ENCODE measurements at places on chromosomes 6 and 20.

DNA sequence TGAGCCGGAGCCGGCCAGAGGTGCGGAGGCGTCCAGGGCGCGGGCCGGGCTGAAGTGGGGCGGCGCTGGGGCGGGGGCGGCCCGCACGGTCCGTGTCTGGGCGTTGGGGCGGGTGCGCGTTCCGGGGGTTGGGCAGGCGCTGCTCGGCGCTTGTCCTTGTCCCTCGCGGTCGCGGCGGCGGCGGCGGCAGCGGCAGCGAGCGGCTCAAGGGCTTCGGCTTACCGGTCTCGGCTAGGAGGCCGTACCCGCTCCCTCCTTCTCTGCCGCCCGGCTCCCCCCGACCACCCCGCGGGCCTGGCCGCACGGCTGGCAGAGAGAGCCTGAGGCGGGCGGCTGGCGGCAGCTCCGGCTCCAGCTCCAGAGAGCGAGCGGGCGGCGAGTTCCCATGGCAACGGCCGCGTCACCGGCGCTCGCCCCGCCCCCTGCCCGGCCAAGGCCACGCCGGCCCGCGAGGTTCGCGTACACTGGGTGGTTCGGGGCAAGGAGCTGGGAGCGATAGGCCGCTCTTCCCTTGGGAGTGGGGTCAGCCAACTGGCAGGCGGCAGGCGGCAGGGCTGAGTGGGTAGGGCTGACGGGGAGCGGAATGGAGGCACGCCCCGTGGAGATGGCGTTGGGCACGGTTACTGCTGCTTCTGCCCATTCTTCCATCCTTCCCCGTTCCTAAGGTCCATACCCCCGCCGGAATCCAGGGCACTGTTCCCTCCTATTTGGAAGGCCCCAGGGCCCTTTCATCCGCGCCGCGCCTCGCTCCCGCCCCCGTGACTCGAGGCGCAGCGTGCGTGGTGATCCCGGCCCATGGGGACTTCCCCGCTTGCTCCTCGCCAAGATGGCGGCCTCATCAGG, at the start of gene LRRC73:
TSS of gene LRRC73 (minus strand) at position 363 of the 843 bp plus-strand sequence. CDS start 561 bp downstream, outside the sequence.
- DNase-seq: peak; percentile 96

GRCh38 chr6:33105916-33106871, 30.4 kb downstream of the HLA-DPB1 start:
- no peak for DNase-seq

DNA sequence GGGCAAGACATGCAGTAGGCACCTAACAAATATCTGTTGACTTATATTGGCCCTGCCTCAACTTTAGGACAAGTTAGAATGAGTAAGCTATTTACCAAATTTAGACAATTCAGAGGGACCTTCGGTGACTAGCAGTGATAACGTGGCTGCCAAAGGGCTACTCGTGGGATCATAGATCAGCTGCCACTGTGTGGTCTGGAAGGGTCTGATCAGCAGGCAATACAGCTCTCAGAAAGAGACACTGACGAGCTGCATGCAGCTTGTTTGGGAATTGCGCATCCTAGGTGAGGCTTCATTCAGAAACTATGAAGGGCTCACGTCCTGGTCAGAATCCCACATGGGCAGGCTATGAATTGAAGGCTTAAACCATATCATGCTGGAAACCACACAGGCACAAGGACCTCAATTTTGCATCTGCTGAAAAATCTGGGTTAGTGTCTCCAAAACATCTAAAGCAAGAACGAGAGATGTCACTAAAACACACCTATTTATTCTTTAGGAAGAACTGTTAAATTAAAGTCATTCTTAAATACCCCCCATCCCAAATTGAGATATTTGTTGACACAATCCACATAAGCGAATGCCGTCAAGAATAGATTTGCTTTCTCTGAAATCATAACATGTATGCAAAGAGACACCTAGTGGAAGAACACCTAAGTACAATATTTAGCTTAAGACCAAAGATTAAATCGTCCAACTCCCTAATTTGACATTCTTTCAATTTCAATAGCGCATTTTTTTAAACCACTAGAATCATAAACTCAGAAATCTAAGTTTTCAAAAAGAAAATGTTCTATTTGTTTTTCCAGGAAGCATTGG, 79.6 kb downstream of the IPCEF1 start:
- peak; percentile 75 for DNase-seq

- DNase-seq: no peak
Measured at GRCh38 chr6:117072781-117073180, 192.6 kb upstream of the VGLL2 start.

- DNase-seq: peak; percentile 48
Measured at GRCh38 chr20:1341561-1342265, 12.8 kb upstream of the SDCBP2 start.

- DNase-seq: no peak
Measured at GRCh38 chr20:7806831-7807230, 133.4 kb downstream of the HAO1 start.

DNA sequence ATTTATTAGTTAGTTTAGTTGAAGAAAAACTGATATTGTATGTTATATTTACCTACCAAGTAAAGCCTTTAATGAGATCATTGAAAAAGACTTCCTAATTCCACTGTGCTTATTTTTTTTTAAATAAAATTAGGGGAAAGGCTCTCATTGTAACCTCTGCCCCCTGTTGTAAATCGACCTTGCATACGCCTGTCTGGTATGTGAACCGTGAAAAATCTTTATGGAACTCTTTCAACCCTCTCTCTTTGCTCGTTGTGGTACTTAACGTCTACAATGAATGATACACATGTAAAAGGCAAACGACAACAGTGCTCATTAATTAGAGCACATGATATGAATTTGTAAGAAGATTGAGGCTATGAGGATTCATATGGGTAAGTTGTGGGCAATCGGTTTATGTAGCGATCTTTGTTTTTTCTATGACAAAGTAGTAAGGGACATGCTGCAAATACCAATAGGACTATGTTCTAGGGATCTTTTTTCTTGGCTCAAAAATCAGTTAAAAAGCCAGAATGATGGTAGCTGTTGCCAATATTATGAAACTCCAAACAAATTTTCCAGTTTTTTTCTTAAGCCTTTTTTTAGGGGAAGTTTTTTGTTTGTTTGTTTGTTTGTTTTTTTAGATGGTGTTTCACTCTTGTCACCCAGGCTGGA, 119.0 kb upstream of the MCHR2 start:
- DNase-seq: no peak

DNA sequence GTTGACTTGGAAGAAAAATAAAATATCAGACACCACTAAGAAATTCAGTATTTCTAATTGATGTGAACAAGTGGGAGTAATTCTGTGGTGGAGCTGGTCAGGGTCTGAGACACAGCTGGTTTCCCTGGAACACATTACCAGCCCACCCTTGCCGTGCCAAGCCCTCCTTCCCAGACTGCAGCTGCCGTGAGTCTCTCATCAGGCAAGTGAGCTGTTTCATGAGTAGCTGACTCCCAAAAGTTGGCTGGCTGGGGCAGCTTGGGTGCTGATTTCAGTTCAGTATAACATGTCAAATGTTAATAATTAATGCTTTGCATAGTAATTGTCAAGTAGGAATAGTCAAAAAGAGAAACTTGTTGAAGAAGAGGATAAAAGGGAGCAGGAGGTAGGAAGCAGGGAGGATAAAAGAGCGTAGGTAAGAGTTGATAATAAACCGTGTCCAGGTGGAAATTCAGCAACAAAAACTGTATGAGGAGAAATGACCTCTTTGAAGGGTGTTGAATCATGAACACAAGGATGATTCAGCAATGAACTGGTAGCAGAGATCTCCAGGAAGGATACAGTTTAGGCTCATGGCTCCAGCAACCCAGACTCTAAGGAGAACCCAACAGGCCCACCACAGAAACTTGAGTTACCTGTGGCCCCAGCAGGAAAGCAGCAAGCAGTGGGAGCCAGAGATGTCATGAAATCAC, 110.9 kb upstream of the SSTR4 start:
- no peak for DNase-seq

- DNase-seq: no peak
Measured at GRCh38 chr6:75219263-75219662, 13.4 kb upstream of the COL12A1 start.

GRCh38 chr6:138092686-138093085, 14.5 kb downstream of the PERP start:
- DNase-seq: no peak

GRCh38 chr20:56843386-56843785, 214.3 kb downstream of the TFAP2C start:
- DNase-seq: no peak

DNA sequence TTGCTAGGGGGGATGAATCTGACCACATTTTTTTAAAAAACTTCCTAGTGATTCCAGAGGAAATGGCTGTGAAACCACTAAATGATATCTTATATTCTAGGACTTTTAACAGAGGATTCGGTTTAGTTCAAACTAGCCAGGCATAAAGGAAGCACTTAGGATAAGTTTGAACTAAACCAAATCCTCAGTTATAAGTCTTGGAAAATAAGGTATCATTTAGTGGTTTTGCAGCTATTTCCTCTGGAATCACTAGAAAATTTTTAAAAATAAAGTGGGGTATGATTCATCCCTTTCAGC, 327.9 kb upstream of the QKI start:
- no peak for DNase-seq

- DNase-seq: no peak
Measured at GRCh38 chr6:11824986-11825385, 46.4 kb upstream of the ADTRP start.

DNA sequence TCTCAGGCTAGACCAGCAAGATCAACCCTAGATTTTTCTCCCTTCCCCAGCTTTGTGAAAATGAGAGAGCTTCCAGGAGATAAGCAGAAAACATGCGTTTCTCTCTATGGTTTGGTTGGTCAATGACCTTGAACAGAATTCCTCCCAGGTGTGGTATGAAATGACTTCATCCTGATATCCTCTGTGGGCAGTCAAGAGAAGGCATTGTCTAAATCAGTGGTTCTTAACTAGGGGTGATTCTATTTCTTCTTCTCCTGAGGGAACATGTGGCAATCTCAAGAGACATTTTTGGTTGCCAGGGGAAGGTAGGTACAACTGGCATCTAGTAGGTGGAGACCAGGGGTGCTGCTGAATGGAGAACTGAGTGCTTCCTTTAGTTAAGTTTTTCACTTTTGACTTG, 12.4 kb downstream of the IFT52 start:
- DNase-seq: no peak

DNA sequence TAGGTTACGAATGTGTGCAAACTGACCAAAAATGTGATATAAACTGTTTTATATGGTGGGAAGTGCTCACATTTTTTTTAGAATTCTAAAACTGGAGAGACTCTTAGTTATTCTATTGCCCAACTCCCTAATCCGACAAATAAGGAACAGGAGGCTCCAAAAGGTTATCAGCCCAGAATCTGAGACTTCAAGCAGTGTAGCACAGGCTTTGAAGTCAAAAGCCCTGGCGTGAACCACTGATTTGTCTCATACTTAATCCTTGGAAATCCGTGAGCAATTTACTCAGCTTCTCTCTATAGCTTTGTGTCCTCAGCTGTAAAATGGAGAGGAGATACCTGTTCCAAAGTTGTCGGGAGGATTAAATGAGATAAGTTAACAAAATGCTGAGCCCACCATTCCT, 368.8 kb upstream of the SASH1 start:
- DNase-seq: no peak

DNA sequence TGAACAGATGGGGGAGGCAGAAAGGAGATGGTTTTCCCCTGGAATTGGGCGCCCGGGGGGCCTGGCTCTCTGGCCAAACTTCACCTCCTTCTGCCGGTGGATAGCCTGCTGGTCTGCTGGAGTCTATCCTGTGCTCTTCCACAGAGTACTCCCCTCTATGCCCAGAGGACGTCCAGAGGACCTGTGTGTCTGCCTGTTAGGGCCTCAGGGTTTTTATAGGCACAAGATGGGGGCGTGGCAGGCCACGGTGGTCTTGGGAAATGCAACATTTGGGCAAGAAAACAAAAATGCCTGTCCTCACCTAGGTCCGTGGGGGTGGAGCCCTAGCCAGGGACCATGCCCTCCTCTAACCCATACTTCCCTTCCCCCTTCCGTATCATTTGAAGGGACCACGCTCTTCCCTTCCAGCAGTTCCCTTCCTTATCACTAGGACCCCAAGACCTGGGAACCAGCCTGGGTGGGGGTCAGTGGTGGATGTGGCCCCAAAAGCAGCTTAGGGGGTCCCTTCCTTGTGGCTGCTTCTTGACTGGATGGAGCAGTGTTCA, 53.6 kb upstream of the ZNF337 start:
- no peak for DNase-seq

DNA sequence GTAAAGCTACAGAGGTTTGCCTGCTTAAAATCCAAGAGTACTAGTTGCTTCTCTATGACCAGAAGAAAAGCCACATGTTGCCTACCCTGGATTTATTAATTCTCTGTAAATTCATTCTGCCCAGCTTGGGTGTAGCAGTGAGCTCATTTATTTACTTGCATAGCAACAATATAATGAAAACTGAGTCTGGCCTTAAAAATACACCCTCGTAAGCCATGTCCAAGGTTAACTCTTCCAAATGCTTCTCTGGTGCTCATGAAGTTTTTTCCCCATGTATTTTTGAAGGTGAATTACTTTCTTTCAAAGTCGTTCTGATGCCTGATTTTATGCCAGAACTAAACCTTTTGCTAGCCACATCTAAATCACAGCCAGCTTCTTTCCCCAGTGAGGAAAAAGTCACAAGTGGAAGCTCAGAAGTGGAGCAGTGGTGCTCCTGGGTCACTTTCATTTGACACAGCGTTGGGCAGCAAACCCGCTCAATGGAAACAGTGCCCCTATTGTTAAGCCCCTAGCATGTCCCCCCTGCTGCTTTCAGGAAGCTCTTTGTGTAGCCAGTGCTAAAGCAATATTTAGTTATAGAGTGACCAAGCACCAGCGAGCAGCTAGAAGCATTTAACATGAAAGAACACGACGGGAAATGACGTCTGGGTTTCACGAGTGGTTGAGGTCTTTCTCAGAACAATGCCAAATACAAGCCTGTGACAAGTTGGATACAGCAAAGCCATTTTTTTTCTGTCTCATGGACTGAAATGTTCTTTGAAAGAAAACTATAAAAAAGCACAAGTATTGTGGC, 29.8 kb downstream of the NEDD9 start:
- DNase-seq: no peak

DNA sequence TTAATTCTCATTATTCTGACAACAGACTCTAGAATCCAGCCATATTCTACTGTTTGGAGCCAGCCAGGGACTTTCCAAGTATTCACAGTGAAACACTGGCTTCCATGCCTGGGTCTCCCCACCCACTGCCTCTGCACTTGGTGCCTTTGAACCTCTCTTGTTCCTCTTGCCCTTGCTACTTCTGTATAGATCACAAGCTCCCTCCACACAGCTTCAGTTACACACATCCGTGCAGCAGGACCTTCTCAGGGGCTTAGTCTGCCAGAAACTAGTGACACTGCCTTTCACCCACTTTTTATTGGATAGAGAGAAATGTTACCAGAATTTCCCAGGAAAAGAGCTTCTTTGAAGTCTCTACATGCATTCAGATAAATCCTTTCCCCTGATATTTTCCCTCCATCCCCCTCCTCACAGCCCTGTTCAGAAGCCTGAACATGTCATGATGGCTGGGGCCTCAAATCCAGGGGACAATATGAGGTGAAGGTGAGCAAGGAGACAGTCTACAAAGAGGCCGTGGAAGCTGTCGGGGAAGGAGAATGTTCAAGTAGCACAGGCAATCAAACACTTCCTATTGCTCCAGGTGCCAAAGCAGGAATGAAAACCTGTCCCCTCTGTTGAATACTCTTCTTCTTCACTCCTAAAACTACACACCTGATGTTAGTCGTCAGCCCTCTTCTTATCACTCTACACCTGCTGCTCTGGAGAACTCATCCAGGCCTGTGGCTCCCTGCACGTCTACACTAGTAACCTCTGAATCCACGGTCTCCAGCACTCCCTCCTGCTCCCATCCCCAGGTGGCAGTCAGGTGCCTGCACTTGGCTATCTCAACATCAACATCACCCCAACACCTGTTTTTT, 20.2 kb upstream of the HLA-DOA start:
- peak; percentile 27 for DNase-seq
